ENCODE measurements at places on chromosomes 7 and 10. TPM values are rescaled to one million over a fixed set of nuclear protein-coding genes. Genes with fewer than 3 reads are reported as not detected.

DNA sequence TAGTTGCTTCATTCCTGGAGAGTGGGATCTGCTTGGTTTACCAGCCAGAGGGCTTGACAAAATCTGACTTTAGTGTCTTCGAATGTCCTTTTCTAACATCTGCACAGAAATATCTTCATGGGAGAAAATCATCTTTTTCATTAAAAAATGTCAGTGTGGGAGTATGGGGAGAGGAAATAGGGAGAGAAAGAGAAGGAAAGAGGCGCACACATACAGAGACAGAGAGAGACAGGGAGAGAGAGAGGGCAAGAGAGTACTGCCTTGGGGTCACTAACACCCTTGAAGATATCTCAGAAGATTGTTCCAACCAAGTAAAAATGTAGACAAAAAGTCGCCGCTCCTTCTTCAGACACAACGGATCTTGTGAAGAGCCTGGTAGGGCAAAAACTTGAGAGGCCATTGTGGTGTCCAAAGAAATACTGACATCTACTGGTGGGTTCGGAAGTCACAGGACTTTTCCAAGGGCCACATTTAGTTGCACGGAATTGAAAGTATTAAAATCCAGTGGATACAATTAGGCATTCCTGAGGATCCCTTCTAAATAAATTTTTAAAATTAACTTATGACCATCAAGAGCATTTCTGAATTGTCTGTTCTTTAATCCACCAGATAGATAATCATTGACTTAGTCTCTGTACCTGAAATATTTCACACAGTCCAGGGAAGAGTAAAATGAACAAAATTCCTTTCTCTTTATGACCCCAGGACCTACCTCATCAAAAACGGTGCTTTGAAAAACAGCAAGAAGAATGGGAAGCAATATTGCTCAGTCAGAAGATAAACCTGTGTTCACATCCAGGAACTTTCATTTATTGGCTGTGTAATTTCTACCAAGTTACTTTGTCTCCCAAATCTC, 29.7 kb downstream of the VIM start:
- H3K4me3 ChIP-seq = no peak overlapping the region
- no peaks in the 10 kb centered on the region for H3K27me3 ChIP-seq
- no peak overlapping the region for H3K27ac ChIP-seq
- H3K36me3 ChIP-seq = no peaks in the 10 kb centered on the region

- DNase-seq = no peak
- H3K27me3 ChIP-seq = peaks cover 75% of the 10 kb centered on the region
- H3K4me1 ChIP-seq = peaks cover 4% of the 10 kb centered on the region
Observed at GRCh38 chr7:151304856-151305255, 36.8 kb upstream of the NUB1 start.

- H3K27me3 ChIP-seq = no peaks in the 10 kb centered on the region
- H3K27ac ChIP-seq = no peak overlapping the region
- no peaks in the 10 kb centered on the region for H3K4me1 ChIP-seq
- H3K4me3 ChIP-seq = no peak overlapping the region
- no peak for DNase-seq
Observed at GRCh38 chr10:4532011-4532410, 294.0 kb upstream of the AKR1E2 start.

The EN2 gene
- total RNA-seq = under 0.01 TPM

DNA sequence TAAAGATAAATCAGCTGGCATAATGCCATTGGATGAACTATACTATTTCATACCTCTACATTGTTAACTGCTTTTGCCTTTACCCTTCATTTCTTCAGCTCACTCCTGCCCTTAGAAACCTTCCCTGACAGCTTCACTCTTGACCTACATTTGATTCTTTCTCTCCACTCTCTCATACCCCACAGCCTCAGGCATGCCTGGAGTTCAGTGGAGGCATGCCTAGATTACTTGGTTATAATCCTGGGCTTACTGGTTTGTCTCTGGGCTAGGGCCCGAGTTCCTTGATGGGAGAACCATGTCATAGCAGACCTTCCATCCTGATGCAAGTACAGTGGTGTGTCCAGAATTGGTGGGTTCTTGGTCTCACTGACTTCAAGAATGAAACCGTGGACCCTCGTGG, 8.4 kb upstream of the CDHR3 start:
- no peak overlapping the region for H3K4me3 ChIP-seq
- H3K36me3 ChIP-seq = no peaks in the 10 kb centered on the region
- peaks cover 2% of the 10 kb centered on the region for H3K27me3 ChIP-seq
- DNase-seq = no peak
- no peaks in the 10 kb centered on the region for H3K4me1 ChIP-seq
- no peak overlapping the region for H3K27ac ChIP-seq

- no peaks in the 10 kb centered on the region for H3K4me1 ChIP-seq
- no peaks in the 10 kb centered on the region for H3K36me3 ChIP-seq
- no peak overlapping the region for H3K27ac ChIP-seq
Observed at GRCh38 chr7:108112683-108113082, 17.5 kb downstream of the LAMB4 start.

DNA sequence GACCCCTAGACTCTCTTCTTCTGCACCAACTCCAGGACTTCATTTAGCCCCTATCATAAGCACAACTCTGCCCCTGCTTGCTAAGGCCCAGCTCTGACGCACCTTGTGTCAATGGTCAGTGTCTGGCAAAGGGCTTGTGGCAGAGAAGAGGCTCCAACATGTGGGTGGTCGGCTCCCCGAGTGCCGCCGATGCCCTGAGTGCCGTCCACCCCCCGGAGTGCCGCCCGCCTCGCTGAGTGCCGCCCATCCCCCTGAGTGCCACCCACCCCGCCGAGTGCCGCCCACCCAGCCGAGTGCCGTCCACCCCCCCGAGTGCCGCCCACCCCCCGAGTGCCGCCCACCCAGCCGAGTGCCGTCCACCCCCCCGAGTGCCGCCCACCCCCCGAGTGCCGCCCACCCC, 50.3 kb downstream of the ASB13 start:
- DNase-seq = no peak
- H3K4me3 ChIP-seq = no peak overlapping the region
- no peaks in the 10 kb centered on the region for H3K36me3 ChIP-seq
- no peak overlapping the region for H3K27ac ChIP-seq
- no peaks in the 10 kb centered on the region for H3K27me3 ChIP-seq

All from thymus (tissue), 14 donors.